ENCODE measurements at places on chromosomes 2 and 18.
A peak's percentile ranks its signal among the peaks of the same experiment; 100 is the strongest.

- DNase-seq: no peak
These were observed 3.7 kb downstream of the ANKRD23 start for GRCh38 chr2:96839875-96840850.

DNA sequence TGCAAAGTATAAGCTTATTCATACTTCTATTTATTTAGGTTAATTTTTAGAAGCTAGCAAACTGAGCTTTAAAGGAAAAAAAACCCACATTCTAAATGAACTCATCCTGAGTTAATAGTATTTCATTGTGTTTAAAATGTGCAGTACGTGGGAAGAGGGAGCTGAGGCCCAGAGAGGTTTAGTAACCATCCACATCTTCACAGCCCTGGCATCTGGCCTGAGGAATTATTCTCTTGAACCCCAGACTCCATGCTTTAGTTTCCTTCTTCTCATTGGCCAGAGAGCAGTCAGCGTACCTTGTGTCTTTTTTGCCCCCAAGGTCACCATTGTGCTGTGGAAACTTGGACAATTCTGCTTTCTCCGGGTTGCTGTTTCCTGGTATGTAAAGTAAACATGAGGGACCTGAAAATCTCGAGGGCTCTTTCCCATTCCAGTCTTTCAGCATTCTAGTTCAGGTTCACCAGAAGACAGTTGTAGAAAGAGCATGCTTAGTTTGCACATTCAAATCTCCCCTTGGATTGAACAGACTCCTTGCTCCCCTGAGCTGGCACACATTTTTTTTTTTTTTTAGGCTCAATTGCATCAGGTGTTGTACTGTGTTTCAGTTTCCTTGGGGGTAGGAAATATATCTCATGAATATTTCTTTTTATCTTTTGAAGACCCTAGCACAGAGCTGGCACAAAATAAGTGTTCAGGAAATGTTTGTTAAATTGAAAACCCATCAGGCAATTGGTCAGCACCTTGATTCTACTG lies 81.4 kb downstream of the MYCN start:
- DNase-seq: peak; percentile 94

- DNase-seq: no peak
These were observed 34.4 kb upstream of the ID2 start for GRCh38 chr2:8647462-8647857.

DNA sequence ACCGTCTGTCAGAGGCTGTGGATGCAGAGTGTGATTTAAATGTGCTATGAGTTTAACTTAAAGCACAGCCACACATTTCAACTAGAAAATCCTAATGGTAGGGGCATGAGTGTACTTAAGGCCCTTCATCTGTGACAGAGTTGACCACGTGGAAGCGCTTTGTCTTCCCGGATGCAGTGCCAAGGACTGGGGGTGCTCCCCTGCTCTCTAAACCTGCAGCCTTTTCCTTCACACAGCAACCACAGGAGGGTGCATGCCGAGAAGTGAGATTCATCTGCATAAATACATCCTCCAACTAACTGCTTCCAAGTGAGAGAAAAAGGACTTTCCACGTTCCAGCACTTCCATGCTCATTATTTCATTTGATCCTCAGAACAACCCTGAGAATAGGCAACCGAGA lies 149.6 kb downstream of the MYT1L start:
- no peak for DNase-seq

DNA sequence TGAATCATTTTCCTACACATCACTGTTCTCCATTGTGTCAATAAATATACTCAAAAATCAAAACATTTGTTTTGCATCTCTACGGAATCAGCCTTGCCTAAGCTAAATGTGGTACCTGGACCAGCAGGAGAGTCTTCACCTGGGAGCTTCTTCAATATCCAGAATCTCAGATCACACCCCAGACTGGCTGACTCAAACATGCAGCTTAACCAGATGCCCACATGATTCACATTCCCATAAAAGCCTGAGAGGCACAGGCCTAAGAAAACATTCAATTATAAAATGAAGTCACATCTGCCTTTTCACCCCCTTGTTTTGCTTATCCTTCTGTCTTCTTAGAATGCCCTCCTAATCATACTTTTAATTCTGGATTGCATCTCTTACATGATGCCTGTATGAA lies 1045.5 kb upstream of the NXPH2 start:
- DNase-seq: peak; percentile 18

DNA sequence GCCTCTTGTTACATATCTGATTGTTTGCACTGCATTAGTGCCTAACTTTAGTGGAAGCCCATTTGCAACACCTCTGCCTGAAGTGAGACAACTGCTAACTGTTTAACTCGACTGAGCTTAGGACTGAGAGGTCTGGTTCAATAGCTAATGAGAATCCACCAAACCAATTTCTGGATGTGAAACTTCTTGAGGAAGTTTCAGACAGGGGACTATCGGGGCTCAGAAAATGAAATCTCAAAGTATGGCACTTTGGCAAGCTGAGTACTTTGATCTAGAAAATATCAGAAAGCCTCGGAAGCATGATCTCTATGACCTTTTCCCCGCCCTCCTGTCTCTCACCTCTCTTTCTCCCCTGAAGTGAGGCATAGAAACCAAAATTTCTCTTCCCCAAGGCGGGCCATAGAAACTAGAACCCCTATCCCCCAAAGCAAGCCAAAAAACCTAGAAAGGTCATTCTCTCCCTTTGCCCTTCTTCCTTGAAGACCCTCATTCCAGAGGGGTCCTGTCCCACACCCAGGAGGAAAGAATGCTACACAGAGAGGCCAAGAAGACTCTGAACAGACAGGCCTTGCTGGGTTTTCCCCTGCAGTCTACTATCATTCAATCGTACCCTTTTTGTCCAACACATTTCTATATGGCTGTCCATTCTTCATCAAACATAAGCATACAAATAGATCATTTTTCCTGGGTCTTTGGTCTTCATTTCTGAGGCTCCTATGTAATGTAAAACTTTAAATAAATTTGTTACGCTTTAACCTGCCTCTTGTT lies 69.6 kb upstream of the CREB1 start:
- no peak for DNase-seq

GRCh38 chr2:151287513-151288250 lies 1.8 kb downstream of the NMI start:
- DNase-seq: no peak

GRCh38 chr2:239644011-239644410 lies 243.2 kb upstream of the HDAC4 start:
- peak; percentile 22 for DNase-seq

GRCh38 chr2:232457121-232458011 lies 1.4 kb downstream of the ALPI start:
- DNase-seq: no peak

- DNase-seq: no peak
These were observed 43.2 kb downstream of the ANKMY1 start for GRCh38 chr2:240514631-240515030.

DNA sequence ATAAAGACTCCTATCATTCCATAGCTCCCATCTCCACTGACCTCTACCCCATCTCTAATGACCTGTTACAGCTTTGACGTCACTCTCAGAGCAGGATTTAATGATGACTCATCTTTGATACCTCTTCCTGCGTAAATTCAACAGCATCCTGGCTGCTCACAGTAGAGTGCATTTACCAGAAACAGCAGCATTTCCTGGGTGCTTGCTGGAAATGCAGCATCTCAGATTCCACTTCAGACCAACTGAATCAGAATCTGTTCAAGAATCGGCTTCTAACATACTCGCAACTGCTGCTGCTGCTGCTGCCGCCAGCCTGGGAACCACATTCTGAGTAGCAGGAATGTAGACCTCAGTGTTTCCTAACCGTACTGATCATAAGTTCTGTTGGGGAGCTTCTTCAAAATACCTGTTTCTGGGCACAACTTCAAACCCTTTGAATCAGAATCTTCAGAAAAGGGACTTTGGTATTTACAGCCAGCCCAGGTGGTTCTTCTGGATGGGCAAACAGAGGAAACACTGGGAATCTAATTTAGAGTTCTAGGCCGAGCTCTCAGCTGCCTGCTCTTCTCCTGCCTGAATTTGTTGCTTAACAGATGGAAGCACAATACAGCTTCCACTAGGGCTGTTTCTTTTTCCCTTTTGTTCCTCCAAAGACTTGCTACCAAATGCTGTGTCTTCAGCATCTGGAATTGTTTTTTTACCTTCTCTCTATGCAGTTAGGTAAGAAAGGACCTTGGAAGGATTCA lies 241.4 kb downstream of the NCKAP5 start:
- DNase-seq: no peak

- DNase-seq: no peak
These were observed 67.4 kb downstream of the BARD1 start for GRCh38 chr2:214742119-214742518.

GRCh38 chr2:233928594-233929351 lies 11.6 kb downstream of the TRPM8 start:
- no peak for DNase-seq

DNA sequence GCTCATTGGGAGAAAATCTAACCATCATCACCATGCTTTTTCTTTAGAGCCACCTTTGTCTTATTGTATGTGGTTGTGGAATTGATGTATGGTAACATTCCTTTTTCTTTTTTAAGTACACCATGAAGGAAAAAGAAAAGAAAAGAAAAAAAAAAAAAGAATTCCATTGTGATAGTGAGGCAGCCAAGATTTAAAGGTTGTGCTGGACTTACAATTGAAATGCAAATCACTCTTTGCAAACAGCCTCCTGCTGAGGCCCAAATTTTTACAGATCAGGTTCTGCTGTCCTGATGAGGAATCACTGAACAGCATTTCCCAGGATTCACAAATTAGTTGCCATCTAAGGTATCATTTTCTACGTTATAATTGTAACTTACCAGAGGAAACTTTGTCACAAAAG lies 1101.0 kb upstream of the FANCL start:
- DNase-seq: no peak

- peak; percentile 30 for DNase-seq
These were observed 722 bp downstream of the MAP4K4 start for GRCh38 chr2:101698014-101698843.

DNA sequence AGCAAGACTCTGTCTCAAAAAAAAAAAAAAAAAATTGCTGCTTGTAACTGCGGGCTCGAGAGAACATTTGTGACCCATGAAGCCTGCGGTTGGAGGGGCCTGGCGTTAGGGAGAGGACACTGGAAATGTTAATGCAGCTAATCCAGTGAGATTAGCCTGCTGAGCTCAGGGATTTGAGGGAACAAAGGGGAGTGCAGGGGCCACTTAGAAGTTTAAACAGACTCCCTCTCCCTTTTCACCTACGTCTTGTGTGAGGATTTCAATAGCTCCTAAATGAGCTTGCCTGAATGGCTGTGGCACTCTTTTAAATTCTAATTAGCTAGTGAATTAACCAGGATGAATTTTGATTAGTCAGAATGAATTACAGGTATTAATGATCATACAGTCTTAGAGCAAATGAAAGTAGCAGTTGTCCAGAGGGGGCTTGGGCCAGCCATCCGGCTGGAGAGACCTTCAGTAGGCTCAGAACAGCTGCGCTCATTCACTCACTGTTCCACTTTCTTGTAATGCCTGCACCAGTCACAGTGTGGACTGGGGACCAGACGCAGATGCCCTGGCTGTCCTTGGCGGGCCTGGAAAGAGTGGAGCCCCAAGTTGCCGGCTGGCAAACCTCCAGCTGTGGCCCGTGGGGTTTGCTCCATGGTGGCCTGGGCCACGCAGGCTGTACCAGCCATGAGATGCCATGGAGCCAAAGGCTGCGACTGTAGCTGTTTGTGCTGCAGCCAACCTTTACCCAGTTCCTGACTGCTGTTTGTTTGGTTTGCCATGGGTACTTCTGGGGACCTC lies 20.8 kb downstream of the LDLRAD4 start:
- DNase-seq: no peak

GRCh38 chr2:192186806-192187205 lies 7.9 kb downstream of the TMEFF2 start:
- no peak for DNase-seq

- DNase-seq: no peak
These were observed at the start of gene ERBB4 for GRCh38 chr2:212538305-212539071. TSS of gene ERBB4 (minus strand) at chr2:212538802. CDS start at chr2:212538530, 272 bp downstream.

GRCh38 chr2:9401646-9402371 lies 21.5 kb downstream of the ITGB1BP1 start:
- DNase-seq: no peak

DNA sequence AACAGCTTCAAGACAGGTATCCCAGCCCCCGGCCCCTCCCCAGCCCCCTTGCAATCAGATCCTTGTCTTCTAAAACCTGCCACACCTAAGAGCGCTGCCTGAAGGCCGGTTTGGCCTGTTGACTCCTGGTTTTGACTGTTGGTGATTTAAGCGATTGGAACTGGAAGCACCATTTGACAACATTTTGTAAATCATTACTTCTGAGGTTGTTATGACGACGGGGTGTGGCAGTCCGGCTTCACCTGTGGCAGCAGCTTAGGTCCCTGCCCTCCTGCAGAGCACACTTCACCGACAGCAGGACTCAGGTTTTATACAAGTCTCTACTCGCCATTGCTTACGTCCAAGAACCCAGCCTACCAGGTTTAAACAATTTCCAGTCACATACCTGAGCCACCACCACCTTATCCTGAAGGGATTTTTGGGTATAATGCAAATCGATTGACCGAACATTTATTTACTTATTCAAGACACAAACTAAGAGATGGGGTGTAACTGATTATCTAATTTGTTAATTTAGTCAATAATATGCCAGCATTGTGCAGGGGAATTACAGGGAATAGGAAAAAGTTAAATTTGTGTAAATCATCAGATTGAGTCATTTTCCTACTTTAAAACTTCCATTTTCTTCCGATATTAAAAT lies 707 bp upstream of the DGUOK start:
- DNase-seq: no peak

DNA sequence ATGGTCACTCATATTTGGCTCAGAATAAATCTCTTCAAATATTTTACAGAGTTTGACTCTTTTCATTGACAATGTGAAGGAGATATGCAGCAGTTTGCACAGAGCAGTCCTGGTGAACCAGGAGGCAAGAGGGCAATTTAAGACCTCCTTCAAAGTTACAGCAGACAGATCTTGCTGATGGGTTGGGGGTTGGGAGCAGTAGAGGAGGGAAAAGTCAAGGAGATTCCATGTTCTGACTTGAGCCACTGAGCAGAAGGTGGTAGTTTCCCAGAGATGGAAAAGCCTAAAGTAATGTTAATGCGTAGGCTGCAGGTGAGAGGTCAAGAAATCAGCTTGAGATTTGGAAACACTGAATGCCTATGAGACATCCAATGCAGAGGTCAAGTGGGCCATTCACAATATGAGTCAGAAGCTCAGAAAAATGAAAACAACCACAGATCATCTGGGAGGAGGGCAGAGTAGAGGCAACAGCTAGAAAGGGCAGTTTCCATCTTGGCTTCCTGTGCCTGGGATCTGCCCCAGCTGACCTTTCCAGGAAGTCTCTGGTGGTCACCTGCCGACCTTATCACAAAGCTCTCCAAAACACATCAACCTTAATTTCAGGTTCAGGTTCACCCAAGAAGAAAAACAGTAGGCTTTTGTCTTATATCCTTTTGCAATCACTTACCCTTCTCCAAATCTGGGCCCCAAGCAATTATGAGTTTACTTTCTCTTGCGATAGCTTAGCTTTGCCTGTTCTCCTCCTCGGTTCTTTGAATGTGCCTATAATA lies 197.5 kb upstream of the ARL4C start:
- DNase-seq: no peak

- no peak for DNase-seq
These were observed 284.1 kb downstream of the DSEL start for GRCh38 chr18:67232406-67232805.

DNA sequence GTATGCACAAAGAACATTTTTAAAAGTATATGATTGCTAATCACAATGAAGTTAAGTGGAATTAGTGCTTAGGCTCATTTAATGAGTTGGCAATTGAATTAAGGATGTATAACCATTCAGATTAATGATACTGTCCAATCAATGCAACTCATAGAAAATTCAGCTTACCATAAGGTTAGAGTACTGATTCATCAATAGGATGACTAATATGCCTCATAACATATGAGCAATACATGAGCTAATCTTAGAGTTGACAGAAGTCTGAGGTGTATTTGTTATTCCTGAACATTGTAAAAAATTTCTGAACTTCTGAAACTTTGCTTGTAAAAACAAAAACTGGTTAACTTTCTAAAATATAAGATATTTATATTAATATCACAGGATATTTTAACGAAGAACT lies 118.3 kb upstream of the NETO1 start:
- DNase-seq: no peak
